ENCODE measurements at places on chromosomes 16 and 17. TPM values are rescaled to one million over a fixed set of nuclear protein-coding genes. Genes with fewer than 3 reads are reported as not detected.

ITGAD gene
- not detected for total RNA-seq

DYNLRB2 gene
- total RNA-seq, result not detected

RPL23 gene
- 2,036 TPM for total RNA-seq

DLX4 gene
- total RNA-seq, result 0.60 TPM

TLCD3B gene
- 0.19 TPM for total RNA-seq

IRX5 gene
- total RNA-seq, result not detected

TSPAN10 gene
- total RNA-seq, result 0.17 TPM

EFCAB5 gene
- 1.1 TPM for total RNA-seq

FASN gene
- total RNA-seq, result 245 TPM

DNA sequence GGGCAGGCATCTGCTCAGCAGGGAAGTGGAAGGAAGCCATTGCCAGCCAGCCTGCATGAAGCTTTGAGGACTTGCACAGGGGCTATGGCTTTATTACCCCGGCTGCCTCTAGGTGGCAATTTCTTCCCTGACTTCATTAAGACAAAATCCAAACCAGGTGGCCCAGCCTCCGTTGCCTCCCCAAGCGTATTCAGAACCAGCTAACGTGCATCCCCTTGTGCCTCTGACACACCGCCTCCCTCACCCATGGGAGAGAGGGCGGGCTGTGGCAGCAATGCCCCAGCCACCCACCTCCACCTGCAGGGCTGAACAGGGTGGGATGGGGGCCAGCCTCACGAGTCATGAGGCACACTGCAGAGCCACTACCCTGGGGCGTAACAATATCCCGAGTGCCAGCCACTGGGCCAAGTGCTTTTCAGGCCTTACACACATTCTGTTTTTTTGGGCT lies 6.8 kb downstream of the KIFC3 start:
- peak; percentile 27 for DNase-seq

DNA sequence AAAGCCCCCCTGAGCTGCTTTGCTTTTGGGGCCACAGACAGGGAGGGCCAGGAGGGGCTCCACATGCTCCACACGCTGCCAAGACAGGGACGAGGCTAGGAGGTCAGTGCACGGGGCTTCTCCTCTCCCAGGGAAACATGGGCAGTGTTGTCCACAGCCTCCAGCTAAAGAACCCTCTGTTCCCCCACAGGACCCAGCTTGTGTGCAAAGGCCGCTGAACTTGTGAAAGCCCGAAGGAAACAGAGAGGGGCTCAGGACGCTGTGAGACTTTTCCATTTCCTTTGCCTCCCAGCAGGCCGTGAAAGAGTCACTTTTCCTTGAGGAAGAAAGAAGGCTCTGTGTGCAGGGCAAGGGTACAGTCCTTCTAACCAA lies 9.7 kb downstream of the CDRT4 start:
- DNase-seq, result no peak

DNA sequence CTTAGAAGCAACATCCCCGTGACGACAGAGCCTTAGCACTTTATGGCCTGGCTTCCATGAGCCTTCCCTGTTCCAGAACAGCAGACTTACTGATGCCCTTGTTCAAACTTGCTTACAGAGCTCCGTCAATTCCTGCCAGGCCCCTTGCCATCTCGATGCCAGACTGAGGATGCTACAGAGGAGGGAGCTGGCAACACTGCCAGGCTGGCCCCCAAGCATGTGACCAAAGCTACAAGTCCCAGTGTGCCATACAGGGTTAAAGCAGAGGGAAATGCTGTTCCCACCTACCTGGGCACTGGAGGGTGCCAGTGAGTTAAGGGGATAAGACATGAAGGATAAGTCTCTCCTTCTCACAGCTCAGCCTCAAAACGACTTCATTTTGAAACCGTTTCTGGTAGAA lies 33.5 kb upstream of the SREBF1 start:
- no peak for DNase-seq

DNA sequence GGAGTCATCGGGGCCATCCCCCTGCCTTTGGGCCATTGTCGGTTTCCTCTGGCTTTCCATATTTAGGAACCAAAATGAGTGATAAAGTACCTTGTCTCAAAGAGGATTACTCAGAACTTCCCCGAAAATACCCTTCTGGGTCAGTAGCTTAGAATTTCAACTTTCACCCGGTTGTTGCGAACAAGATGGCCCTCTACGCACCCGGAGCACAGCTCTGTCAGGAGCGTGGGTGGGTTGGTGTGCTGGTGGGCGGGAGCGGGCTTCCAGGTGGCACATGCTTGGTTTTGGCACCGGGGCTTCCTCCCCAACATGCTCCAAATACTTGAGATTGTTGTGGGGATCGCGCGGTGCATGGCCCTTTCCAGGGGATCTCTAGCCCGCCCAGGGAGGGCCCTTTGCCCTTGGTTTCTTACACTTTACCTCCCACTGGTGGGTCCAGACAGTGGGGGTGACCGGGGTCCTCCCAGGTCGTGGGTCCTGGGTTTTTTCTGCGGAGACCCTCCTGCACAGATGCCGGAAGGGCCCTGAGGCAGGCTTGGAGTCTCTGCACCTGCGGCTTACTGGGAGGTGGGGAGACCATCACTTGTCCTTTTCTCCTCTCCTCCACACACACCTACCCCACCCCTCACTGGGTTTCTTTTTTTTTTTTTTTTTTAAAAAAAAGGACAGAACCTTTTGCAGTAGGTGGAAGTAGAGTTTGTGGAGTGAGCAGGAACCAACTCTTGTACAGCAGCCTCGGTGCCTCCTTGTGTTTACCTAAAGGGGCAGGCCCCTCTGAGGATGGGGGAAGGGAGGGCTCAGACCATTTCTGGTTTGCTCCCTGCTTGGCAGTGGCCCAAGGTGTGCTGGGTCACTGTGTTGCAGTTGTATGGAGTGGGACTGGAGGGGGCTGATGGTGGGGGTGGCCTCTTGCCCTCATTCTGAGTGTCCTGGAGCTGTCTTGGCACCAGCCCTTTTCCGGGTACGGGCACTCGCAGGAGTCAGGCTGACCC lies 142.1 kb downstream of the SEC14L1 start:
- no peak for DNase-seq

- no peak for DNase-seq
Measured at GRCh38 chr16:57949595-57950238, 21.2 kb downstream of the CNGB1 start.

GRCh38 chr16:46782320-46782719 lies 34.2 kb upstream of the MYLK3 start:
- no peak for DNase-seq

GRCh38 chr17:76345377-76345974 lies 8.2 kb downstream of the PRPSAP1 start:
- DNase-seq, result no peak

GRCh38 chr17:38947189-38947588 lies 20.0 kb downstream of the FBXO47 start:
- DNase-seq, result no peak

DNA sequence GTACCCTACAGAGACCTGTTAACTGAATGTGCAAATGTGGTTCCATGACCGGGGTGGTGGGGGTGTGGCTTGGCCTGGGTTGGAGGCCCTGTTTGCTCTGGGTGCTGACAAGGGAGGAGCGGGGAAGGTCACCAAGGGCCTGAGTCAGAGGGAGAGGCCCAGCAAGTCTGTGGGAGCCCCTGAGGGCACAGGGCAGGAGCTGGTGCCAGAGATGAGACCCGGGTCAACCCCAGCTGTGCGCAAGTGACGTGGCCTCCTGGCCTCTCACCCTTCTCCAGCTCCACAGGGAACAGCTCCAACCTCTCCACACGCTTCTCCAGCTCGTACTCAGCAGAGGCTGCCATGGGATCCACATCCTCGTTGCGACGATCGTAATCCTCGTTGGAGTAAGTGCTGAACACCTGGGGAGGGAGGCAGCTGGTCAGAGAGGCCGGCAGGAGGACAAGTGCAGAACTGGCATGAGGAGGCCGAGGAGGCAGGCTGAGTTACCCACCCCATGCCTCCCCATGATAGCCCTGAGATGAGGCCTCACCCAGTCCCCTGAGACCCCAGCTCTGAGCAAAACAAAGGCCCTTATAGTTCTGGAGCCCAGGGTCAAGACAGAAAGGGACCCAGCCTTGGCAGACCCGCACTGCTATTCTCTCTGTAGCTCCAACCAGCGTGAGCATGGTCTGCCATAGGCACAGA lies 5.5 kb downstream of the PPP1R9B start:
- no peak for DNase-seq

DNA sequence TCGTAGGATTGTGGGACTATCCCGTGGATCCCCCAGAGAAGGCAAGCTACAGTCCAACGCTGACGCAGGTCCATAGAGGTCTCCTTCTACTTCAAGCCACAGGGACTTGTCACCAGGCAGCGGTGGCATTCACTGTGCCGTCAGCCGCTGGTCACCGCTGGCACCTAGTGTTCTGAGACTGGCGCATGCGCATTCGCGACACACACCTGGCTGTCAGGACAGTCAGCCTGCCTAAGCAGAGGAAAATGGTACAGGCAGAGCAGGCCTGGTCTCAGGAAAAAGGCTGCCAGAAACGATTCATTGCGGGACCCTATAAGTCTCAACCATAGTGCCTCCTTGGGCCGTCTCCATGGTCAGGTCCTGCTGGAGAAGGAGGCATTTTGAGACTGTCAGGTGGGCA lies 138.0 kb upstream of the WSB1 start:
- DNase-seq, result no peak

- DNase-seq, result no peak
Measured at GRCh38 chr16:53876811-53877210, 172.9 kb downstream of the FTO start.

DNA sequence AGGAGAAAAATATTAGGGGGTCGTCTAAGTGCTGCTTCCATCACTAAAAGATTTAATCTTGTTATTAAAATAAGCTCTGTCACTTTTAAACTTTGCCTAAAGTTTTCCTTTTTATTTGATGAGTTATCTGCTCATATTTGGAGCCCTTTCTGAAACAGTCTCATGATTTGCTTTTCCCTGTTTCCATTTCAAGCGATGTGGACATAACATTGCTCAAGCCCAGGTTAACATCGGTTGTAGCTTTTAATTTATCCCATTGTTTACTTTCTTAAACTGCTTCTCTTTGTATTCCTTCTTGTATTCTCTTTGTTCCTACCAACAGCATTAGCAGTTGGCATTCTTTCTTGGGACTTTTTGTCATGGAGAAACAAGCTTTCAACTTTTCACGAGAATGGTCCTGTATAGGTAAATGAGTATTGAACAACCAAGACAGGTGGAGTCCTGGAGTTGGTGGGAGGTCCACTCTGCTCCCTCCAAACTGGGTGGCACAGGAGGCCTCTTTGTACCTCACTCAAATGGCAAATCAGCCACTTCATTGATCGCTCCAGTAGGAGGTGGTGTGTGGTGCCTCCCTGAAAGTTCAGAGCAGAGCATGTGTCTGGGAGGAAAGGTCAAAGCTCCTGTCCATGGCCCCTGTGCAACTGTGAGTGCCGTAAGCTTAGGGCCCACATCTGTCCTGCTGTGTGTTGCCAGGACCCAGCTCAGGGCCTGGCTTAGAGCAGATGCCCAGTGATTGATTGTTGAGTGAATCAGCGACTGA lies 107.0 kb downstream of the CYLD start:
- DNase-seq, result no peak

- no peak for DNase-seq
Measured at GRCh38 chr17:8063761-8064534, 23.6 kb downstream of the ALOX12B start.

GRCh38 chr17:82568997-82569393 lies 49.5 kb downstream of the FOXK2 start:
- no peak for DNase-seq

- DNase-seq, result no peak
Measured at GRCh38 chr16:22694887-22695382, 119.0 kb upstream of the HS3ST2 start.

DNA sequence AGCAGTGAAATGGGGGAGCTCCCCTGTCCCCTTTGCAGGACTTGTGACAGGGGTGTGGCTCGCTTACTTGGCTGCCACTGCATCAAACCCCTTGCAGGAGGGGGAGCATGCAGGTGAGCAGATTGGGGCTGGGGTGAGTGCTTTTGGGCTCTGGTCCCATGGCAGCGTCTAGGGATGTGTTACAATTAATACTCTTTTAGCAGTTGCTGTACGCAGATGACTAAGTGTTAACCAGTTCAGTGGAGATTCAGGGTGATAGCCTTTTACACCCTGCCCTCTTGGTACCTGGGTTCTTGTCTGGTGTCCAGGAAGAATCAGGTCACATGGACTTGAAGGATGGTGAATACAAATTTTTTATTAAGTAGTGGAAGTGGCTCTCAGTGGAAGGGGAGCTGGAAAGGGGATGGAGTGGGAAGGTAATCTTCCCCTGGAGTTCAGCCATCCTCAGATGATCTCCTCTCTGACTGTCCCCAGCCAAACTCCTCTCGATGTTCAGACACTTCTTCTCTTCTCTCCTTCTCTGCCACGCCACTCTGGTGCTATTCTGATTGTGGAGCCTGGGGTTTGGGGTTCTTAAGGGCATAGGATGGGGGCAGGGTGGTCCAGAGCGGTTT lies 100.1 kb downstream of the MARF1 start:
- DNase-seq, result no peak

DNA sequence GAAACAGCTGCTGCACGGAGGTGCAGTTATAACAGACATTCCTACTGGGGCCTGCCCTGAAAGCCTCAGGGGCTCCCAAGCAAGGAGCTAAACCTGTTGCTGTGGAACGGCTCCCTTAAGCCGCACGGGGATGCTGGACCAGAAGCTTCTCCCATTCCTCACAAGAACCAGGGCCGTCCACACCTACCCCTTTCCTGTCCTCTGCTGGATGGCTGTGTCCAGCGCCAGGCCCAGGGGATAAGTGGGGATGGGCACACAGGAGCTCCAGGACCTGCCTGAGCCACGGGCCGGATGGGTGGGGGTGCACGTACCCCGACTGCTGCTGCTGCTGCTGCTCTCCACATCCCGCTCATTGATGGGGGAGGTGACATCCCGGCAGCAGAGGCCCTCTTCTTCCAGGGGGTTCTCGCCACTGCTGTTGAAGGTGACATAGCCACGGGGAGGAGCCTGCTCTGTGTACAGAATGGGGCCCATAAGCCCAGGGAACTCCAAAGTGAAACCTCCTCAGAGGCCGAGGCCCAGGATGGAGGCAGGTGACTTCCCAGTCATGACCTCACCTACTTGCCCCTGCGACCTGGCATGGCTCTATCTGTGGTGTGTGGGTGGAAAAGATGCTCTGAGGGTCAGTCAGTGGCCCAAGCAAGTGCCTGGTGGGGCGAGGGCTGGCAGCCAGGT lies 8.6 kb downstream of the NUDT16L1 start:
- no peak for DNase-seq

DNA sequence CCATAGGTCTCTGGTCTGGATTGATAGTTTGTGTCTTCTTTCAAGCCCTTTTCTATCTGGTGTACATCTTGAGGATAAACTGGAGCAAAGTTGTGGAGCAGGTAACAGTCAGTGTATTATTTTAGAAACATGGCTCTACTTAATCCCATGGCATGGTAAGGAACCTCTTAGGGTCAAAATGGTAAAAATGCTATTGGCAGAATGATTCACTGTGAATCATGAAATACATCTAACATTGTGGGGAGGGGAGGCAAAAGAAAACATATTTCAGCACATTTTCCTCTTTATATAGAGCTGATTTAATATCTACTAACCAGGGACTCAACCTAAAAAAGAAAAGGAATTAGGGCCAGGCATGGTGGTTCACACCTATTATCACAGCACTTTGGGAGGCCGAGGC lies 17.9 kb upstream of the ALDH3A2 start:
- no peak for DNase-seq

- no peak for DNase-seq
Measured at GRCh38 chr17:50173335-50173941, 7.6 kb downstream of the SGCA start.

All from CD8-positive, alpha-beta T cell (primary cell).